ENCODE measurements at places on chromosomes 4 and X.

DNA sequence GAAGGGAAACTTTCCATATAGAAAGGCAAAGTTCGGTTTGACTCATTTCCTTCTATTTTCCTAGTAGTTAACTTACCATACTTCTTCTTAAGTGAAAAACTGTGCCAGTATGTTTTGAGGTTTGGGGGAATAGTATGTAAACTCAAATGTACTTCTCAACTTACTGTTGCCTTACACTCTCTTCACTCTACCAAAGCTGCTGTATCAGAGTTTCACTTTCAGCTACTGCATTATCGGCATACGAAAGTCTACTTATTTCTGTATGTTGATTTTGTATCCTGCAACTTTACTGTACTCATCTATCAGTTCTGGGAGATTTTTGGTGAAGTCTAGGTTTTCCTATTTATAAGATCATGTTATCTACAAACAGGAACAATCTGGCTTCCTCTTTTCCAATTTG lies 932.7 kb downstream of the FAT4 start:
- no peak for DNase-seq

DNA sequence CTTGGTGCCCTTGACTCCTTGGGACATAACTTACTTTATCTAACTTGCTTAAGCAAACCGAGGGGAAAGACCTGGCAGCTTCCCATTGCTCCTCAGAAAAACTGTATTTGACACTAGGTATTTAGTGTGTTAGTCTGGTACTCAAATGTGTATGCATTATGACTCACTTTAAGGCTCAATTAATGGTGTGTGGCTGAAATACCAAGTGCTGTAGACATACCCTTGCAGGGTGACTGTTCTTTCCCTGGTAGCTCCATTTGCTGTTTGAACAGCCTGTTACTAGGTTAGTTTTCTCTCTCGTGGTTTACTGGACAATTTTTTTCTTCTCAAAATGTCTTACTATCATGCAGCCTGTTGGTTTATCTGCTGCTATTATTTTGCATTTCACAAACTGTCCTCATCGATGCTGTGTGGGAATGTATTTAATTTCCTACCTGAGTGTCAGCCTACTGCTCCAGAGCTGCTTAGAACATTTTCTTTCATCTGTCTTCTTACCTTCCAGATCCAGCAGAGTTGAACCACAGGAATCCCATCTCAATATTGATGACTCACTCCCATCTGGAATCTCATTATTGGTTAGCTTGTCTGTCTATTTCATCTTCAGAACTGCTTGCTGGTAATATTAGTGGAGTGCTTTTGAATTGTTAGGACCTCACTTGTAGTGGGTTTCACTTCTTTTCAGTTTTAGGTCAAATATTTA lies 158.0 kb upstream of the FAT1 start:
- peak; percentile 74 for DNase-seq

DNA sequence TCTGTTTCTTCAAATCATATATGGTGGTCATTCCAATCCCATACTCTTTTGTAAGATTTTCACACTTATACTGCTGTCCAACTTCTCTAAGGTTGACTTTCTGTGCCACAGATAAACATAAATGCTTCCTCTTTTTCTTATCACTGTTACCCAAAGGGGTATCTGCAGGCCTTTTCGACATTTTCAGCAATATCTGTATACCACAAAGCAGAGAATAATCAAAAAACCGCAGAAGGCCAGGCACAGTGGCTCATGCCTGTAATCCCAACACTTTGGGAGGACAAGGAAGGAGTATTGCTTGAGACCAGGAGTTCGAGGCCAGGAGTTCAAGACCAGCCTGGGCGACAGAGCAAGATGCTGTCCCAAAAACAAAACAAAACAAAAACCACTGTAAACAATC lies 3.1 kb upstream of the RFC1 start:
- no peak for DNase-seq

DNA sequence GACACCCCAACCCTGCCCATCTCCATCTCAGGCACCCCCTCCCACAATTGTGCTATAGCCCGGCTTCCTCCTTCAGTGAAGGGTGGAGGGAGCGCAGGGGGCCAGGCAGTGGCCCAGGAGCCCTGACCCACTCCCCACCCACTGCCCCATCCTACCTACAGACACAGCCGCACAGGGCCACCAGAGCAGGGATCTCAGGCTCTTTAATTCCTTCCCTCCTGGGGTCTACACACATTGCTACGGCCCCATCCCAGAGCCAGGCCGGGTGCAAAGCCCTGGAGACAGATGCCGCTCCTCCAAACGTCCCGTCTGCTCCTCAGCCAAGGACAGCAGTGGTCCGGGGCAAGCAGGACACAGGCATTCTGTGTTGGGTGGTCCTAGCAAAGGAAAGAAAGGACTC lies 12.8 kb upstream of the DUSP9 start:
- DNase-seq: no peak

DNA sequence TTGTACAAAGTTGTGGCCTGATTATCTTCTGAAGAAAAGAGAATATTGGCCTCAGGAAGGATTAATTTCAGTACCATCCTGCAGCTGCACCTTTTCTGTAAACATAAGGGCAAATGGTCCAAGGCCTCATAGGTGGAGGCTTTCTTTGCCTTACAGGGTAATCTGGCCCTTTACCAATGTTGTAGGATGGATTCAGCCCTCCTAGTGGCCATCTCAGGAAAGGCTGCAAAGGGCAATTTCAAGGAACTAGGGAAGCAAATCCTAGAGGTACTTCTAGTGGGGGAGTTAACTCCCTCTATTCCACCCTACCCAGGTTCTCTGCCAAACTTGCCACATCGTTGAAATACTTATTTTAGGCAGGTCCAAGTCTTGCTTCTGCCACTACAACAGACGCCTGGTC lies 57.6 kb downstream of the UGT2B11 start:
- DNase-seq: no peak

DNA sequence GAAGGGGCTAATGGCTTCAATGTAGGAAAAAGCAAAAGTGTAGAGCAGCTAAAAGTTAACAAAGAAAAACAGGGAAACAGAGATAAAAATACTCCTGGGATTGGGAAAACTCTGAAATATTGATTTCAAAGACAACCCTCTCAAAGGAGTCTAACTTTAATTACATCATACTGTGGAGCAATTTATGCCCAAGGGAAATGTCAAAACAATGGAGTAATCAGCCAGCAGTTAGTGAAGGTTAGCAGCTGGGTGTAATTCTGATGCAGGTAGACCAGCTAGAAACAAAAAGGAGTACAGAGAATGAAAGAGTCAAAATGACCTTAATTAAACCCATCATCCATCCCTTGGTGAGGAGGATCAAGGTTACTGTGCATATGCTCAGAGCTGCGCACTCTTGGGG lies 169.0 kb downstream of the ADAM29 start:
- DNase-seq: no peak

DNA sequence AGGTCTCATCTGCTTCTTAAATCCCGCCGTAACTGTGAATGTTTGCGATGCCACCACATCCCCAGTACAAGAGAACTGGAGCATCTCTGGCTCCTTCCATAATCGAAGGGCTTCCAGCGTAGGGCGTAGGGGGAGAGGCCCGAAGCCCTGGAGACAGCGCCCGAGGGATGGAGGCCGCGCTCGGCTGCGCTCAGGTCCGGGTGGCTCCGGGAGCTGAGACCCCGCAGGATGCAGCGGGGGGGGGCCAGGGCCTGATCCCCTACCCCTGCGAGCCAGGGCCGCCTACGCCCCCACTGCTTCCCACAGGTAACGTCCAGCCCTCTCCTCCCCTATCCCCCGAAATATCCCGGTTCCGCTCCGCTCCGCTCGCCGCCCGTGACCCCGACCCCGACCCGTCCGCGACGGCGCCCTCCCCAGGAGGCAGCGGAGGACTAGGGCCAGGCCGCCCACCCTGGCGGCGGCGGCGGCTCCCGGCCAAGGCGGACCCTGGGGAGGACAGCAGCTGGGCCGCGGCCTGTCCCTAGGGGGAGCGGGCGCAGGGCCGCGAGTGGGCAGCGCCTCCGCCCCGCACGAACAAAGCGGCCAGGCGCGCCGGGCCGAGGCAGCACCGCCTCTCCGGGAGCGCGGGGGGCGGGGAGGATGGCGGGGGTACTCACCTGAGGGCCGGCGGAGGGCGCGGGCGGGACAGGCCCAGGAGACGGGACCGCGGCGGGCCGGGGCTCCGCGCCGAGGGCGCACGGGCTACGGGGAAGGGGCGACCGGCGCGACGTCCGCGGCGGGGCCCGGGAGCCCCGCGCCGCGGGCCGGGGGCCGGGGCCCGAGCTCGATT lies 723 bp downstream of the WDFY3 start:
- DNase-seq: peak; percentile 42

DNA sequence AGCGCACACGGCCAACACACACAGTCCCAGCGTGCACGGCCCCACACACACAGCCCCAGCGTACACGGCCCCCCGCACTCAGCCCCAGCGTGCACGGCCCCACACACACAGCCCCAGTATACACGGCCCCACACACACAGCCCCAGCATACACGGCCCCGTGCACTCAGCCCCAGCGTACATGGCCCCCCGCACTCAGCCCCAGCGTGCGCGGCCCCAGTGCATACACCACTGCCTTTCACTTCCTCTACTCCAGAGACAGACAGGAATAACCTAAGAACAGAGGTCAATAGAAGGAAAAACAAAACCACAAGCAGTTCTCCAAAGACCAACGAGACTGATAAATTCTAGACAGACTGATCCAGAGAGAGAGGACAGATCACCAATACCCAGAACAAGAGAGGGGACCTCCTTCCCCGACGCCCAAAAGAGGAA lies 17.1 kb downstream of the GAK start:
- DNase-seq: no peak

DNA sequence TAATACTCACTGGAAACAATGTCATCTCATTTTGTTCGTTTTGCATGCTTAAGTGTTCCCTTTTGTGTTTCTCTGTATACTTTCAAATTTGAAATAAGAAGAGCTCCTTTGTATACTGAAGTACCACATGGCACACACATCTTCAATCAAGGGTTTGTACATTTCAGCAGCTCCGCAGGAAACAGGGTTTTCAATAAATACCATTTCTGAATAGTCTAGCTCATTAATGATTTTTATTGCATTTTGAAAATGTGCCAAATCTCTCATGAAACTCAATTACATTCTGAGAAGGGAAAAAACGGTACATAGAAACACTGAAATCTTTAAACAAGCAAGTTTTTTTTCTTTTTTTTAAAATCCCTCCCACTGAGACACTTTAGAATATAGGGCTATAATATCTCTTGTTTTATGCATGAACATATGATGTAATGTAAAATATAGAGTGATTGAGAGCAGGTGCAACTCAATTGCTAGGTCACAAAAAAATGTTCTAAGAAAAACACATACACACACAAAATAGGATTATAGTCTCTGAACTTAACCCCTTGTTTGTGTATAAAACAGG lies 914.2 kb upstream of the PCDH7 start:
- DNase-seq: no peak

GRCh38 chr4:127852661-127853060 lies 28.0 kb upstream of the PLK4 start:
- DNase-seq: no peak

- DNase-seq: no peak
Measured at GRCh38 chr4:161629694-161630441, 533.9 kb downstream of the FSTL5 start.

DNA sequence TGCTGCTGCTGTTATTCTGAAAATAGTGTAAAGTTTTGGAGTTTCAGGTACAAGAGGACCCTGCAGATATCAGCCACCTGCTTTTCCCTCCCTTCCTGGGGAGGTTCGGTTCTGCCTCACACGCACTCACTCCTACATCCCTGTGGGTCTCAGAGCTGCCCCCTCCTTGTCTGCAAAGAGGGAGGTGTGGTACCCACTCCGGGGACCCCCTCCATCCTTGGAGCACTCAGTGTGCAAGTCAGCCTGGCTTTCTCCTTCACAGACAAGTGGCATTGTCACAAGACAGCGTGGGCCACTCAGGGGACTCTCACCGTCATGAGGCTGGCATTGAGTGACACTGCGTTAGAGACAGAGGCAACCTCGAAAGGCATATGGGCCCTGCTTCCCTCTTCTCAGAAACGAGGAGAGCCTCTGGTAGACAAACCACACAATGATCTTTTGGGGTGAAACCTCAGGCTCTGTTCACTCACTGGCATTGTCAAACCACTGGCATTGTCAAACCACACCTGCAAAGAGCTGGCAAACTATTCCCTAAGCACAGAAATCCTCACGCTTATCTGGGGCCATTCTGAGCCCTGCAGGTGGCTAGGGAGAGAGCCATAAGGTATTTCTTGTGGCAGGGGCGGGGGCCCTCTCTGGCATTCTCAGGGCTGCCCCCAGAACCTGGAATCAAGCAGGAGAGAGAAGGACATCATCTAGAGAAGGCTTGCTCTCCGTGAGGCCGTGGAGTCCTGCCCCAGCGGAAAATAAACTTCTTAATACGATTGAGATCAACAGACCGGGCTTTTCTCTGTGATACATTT lies 285.0 kb downstream of the SHOX start:
- no peak for DNase-seq

DNA sequence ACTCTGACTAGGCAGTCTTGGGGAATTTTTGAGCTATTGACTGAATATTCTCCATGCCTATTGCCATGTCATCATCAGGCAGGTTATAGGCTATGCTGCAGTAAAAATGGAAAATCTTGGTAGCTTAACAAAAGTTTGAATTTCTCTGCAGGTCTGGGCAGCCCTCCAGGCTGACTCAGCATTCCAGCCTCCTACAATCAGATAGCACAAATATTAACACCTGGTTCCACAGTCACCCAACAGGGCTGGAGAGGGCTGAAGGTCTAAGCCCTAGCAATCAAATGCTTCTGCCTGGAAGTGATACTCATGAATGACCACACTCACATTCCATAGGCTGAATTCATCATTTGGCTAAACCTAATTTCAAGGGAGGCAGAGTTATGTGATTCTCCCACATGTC lies 9.6 kb upstream of the PPP3CA start:
- peak; percentile 89 for DNase-seq

DNA sequence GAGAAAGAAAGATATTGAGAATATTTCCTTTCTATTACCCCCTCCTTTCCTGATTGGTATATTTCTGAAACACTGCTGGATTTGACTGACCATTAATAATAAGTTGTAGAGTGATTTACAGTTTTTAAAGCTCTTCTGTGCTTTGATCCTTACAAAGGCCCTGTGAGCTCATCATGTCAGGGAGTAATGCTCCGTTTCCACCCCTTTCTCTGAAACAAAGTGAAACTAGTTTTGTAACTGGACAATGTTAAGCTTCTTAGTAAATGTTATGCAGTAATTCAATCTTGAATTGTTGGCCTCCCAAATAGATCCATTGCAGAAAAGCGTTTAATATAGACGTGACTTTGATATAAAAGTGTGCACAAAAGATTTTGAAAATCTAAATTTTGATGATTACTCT lies 190.1 kb upstream of the GNPDA2 start:
- DNase-seq: no peak

DNA sequence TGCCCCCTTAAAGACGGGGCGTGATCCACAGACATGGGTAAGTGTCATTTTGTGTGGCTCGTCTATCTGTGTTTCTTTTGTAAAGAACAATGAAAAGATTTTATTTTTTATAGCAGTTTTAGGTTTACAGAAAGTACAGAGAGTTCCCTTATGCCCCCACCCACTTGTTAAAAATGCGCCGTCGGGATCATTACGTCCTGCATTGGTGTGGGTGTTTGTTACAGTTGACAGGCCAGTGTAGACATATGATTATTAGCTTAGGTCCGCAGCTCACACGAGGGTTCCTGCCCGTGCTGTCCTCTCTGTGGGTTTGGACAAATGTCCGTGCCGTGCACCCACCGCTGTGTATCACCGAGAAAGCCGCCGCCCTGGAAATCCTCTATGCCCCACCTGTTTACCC lies 50.5 kb downstream of the RGS12 start:
- DNase-seq: no peak
